ENCODE measurements at places on chromosomes 6 and 20. TPM values are rescaled to one million over a fixed set of nuclear protein-coding genes. Genes with fewer than 3 reads are reported as not detected.

TNFRSF6B gene
- 27.8 TPM for total RNA-seq

LAMA5 gene
- 217 TPM for total RNA-seq

PRPF6 gene
- total RNA-seq = 68.5 TPM

HLA-E gene
- total RNA-seq = 607 TPM

C4A gene
- 78.8 TPM for total RNA-seq

MRPS18B gene
- 35.0 TPM for total RNA-seq

MCHR2 gene
- not detected for total RNA-seq

MLIP gene
- total RNA-seq = not detected

PI16 gene
- 41.7 TPM for total RNA-seq

TRIM10 gene
- total RNA-seq = 0.08 TPM

ASF1A gene
- 14.6 TPM for total RNA-seq

KIAA0408 gene
- total RNA-seq = 25.2 TPM

CLVS2 gene
- total RNA-seq = 0.27 TPM

- ATAC-seq = no peak
Measured at GRCh38 chr6:139189665-139190064, 54.8 kb downstream of the HECA start.

DNA sequence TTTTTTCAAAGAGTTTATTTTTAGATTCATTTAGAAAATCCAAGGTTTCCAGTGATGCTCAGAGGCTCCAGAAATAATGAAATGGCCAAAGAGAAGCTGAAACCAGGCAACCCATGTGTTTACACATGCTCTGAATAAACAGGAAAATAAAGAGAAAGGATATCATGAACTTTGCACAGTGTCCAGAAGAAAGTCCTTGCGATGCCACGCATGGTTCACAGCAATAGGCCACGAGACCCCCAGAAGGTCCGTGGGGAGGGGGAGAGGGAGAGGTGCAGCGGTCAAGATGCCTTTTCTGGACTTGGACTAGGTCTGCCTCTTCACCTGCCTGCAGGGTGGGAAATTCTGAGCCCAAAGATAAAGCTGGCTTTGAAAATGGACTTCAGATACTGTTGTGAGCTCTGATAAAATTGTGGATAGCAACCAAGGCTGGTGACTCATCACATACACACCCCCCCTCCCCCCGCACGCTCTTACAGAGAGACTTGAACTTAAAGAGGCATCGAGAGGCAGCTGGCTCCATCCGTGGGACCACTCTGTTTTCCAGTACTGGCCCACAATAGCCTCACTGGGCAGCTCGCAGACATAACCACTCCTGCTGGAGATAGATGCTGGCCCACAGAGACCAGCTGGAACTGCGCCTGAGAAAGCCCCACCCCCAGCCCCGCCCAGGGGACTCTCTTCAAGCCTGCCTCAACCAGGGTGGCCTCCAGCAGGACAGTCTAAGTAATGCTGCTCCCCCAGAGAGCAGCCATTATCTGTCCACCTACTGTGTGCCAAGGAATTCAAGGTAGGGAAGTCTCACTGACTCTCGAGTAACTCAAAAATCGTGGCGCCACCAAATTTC lies 21.2 kb upstream of the NFATC2 start:
- peak; percentile 36 for ATAC-seq

DNA sequence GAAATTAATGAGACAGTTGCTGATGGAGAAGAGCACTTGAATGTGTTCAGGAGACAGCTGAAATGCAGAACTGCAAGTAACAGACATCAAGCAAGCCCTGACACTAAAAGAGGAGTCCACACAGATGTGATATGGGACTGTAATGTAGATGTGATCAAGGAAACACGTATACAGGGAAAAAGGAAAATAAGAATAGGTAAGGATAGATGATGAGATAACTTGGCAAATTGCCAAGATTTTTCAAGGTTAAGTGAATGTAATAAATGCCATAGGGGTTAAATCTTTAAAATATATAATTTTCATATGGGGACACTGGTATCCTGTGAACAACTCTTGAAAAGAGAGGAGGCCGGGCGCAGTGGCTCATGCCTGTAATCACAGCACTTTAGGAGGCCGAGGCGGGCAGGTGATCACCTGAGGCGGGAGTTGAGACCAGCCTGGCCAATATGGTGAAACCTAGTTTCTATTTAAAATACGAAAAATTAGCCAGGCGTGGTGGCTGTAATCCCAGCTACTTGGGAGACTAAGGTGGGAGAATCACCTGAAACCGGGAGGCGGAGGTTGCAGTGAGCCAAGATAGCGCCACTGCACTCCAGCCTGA lies 7.2 kb upstream of the SNX14 start:
- no peak for ATAC-seq

DNA sequence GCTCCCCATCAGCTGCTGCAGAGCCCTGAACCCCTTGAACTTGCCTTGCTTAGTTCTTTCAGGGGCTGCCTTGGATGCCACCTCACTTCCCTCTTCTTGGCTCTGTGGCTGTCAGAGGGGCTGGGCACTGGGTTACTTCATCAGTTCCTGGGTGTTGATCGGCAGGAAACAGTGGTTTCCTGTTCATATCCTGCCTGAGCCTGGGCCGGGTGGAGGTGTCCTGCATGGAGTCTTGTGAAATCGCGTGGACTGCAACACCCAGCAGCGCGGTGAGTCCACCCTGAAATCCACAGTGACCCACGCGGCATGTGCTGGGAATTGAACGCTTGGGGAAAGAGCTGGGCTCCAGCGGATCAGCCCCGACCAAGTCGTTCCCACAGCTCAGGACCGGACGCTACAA lies 97.5 kb downstream of the CDH26 start:
- peak; percentile 65 for ATAC-seq

GRCh38 chr6:34243901-34244884 lies 4.6 kb downstream of the SMIM29 start:
- ATAC-seq = peak; percentile 62

GRCh38 chr20:38290829-38291814 lies 12.8 kb upstream of the BPI start:
- peak; percentile 32 for ATAC-seq

- peak; percentile 14 for ATAC-seq
Measured at GRCh38 chr6:39792540-39793450, 619 bp downstream of the DAAM2 start.

DNA sequence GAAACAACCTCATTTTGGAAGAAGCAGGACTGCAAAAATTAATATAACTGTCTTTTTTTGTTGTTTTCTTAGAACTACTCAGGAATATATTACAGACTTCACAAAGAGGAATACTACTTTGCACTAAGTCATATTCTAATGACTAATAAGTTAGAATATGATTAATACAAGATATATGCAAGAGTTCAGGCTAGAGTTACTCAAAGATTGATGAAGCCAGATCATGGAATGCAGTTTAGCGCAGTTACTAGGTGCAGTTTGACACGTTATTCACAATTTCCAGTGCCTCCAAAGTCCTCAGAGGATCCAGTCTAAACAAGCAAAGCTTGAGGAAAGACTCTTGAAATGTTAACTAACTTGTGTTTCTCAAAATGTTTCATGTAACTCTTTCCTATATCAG lies 1.2 kb upstream of the MYCT1 start:
- ATAC-seq = no peak

- ATAC-seq = peak; percentile 75
Measured at GRCh38 chr6:116060572-116061283, at the start of gene FRK. Gene FRK (minus strand): TSS chr6:116060891. CDS start chr6:116060311, 580 bp downstream.
